PC-9 (cell line): ENCODE measurements at places on chromosomes 1 and 21. TPM values are rescaled to one million over a fixed set of nuclear protein-coding genes. Genes with fewer than 3 reads are reported as not detected.

The NR5A2 gene
- 1.8 and 2.1 TPM in 2 replicates for total RNA-seq

The PRKCZ gene
- total RNA-seq: 36.0 and 36.2 TPM in 2 replicates

The RBM11 gene
- total RNA-seq: 2.4 and 4.5 TPM in 2 replicates

The PM20D1 gene
- not detected in 2 replicates for total RNA-seq

The OVAAL gene
- total RNA-seq: not detected in 2 replicates

The S100A7A gene
- not detected in 2 replicates for total RNA-seq

The CDKN2C gene
- 16.1 and 17.1 TPM in 2 replicates for total RNA-seq

The FAM229A gene
- 11.7 and 13.1 TPM in 2 replicates for total RNA-seq

The FCRL4 gene
- not detected in 2 replicates for total RNA-seq

The OSCP1 gene
- 21.6 and 25.7 TPM in 2 replicates for total RNA-seq

The TSACC gene
- total RNA-seq: 0.75 and 1.3 TPM in 2 replicates

The COL24A1 gene
- 0.08 and 0.15 TPM in 2 replicates for total RNA-seq

The KIRREL1 gene
- total RNA-seq: 25.8 and 30.7 TPM in 2 replicates

The DIO1 gene
- total RNA-seq: not detected in 2 replicates

The CYP2J2 gene
- total RNA-seq: 1.6 and 2.1 TPM in 2 replicates

The RGS8 gene
- not detected in 2 replicates for total RNA-seq
